ENCODE measurements at places on chromosomes 13 and 19.

- no peak for DNase-seq
These were observed 1348.0 kb upstream of the PRR20A start for GRCh38 chr13:55792544-55793193.

DNA sequence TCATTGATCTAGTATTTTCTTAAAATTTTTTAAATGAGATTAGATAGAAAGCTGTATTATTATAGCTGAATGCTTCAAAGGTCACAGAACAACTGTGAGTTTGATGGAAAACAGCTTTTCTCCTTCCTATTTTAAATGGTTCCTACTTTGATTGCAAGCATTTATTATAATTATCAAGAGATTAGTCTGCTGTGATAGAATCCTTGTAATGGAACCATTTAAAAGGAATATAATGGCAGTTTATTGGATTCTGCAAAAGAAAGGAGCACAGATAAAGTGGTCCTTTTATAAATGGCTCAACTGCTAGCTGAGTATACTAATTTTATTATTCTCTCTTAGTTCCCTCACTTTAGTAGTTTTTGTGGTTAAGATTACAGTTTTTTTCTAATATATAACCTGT, 87.0 kb downstream of the MAB21L1 start:
- DNase-seq = no peak

DNA sequence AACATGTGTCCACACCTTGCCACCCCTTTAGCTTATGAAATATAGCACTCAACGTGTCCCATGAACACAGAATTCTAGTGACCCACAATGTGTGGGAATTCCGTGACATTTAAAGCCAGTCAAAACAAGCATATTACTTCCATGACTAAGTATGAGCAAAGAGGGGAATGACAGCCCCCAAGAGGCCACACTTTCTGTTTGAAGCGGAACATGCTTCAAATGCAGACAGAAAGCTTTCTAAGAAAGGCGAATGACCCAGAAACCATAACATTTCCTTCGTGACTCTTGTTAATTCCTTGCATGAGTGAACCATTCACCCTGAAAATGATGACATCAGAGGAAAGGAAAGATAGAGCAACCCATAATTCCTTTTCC, 122.0 kb upstream of the FNDC3A start:
- DNase-seq = no peak

- no peak for DNase-seq
These were observed 24.1 kb upstream of the PEG3 start for GRCh38 chr19:56864443-56865125.

DNA sequence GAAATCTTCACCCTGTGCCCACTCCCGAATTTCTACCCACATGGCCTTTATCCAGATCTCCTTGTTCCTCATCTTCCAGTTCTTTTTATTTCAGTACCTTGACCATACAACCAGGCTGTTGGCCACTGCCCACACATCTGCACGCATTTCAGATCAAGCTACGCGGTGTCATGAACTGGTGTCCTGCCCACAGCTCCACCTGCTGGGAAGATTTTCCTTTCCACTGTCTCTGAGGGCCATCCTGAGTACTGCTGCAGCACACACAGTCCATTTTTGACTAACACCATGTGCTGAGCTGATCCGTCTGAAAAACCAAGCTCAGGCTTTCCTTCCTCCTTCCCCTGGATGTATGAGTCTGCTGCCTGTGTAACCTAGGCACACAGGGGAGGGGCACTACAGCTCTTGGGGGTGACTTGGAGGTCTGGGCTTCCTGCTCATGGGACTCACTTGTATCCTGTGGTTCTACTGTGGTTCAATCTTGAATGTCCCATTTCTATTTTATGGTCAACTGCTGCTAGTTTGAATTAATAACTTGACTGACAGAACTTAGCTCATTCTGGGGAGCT, 71.9 kb downstream of the WASF3 start:
- DNase-seq = no peak

DNA sequence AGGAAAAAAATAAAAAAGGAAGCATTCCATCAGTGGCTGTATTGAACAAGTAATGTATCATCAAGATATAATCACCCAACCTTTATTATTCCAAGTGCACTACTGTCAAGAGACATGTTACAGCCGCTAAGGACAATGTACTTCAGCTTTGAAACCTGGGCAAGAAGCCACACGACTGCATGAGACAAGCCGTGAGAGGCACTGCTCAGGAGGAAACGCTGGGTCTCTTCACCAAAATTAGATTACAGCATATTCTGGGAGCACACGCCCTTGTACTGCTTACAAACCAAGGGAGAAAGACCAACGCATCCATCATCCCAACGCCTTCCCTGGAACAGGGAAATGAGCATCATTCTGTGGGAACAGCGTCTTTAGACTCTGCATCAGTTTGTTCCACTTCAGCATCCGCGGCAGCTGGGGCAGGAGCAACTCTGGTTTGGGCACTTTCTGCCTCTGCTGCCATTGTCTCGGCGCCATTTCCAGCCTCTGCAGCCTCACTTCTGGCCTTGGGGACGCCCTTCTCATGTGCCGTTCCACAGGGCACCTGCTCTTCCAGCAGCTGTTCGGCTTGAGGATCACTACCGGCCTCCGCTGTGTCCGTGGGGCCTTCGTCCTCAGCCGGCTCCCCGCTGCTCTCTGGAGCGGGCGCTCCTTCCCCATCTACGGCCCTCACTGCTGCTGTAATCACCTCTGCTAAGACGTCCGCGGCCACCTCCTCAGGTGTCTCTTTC, 22.4 kb upstream of the BRD4 start:
- DNase-seq = no peak

- no peak for DNase-seq
These were observed at the start of gene ADPRHL1 for GRCh38 chr13:113452942-113453901. Gene ADPRHL1 (minus strand): TSS chr13:113453488. CDS start chr13:113453437, 51 bp downstream.

GRCh38 chr19:29579308-29579910, 26.7 kb upstream of the POP4 start:
- DNase-seq = no peak

- no peak for DNase-seq
These were observed 1636.1 kb downstream of the SLITRK5 start for GRCh38 chr13:89307278-89307677.

- no peak for DNase-seq
These were observed 227.1 kb upstream of the KLF12 start for GRCh38 chr13:74361274-74361673.

- DNase-seq = no peak
These were observed 15.7 kb upstream of the F7 start for GRCh38 chr13:113089693-113090414.

DNA sequence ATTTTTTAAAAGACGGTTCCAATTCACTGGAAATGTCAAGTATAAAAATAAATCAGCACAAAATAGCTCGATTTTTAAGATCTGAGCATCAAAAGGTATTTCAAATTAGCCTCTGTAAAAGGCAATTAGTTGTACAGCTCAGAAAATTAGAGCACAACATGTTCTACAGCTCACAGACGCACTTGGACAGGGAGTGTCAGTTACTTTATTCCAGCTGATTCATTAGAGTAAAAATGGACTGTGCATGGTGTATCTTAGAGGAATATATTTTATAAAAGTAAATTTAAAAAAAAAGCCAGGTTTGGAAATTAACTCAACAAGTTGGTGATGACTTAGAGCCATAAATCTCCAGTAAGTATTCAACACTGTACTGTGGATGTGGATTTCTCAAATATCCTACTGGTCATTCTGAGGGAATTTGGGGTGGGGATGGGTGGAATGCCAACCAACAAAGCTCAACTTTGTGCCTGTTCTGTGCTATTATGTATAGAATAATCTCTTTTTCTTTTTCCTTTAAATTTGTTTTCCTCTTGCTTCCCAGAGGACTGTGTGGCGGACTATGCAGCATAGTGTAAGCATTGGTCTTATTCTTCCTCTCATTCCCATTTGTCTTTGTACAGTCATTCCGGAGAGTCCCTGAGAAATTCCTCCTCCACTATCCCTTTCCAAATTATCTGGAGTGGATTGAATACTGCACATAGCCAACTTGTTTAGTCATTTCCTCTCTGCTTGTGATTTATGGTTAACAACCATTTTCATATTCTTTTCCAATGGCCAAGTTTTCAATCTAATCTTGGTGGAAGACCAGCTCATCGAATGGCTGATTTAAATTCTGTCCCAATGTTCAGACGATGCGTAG, 169.3 kb downstream of the DCT start:
- DNase-seq = no peak

DNA sequence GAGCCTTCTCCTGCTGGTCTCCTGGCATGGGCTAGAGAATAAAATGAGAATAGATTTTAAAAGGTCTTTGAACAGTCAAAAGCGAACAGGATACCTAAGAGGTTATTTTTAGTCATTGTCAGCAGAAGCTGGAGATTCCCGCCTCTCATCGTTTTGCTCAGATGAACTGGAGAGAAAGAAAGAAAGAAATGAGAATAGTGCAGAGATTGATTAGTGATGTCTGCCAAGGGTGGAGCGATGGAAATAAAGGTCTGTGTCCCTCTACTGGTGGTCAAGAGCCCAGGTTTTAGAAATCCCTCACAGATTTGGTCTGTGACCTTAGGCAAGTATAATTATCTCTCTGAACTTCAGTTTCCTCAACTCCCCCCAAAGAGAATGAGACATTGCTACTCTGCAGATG, 5.3 kb downstream of the NCAN start:
- no peak for DNase-seq

DNA sequence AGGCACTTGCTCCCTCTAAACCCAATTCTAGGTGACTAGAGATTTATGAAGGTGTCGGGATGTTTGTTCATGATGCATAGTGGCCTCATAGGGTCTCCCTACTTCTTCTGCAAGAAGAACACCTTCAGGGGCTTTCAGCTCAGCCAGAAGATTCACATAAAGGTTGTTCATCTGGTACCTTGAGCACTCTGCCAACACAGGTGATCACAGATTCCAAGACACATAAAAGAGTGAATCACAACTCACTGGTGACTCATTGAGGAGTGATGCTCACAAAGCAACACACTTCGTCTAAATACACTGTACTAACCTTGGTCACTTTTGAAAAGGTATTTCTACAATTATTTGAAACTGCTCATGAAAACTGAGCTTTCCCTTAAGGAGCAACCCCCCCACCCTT, 6.8 kb upstream of the ZNF324 start:
- no peak for DNase-seq

- DNase-seq = no peak
These were observed 733 bp upstream of the ENOX1 start for GRCh38 chr13:43787518-43787891.

- no peak for DNase-seq
These were observed 5.5 kb downstream of the ZBTB7A start for GRCh38 chr19:4061178-4061682.

DNA sequence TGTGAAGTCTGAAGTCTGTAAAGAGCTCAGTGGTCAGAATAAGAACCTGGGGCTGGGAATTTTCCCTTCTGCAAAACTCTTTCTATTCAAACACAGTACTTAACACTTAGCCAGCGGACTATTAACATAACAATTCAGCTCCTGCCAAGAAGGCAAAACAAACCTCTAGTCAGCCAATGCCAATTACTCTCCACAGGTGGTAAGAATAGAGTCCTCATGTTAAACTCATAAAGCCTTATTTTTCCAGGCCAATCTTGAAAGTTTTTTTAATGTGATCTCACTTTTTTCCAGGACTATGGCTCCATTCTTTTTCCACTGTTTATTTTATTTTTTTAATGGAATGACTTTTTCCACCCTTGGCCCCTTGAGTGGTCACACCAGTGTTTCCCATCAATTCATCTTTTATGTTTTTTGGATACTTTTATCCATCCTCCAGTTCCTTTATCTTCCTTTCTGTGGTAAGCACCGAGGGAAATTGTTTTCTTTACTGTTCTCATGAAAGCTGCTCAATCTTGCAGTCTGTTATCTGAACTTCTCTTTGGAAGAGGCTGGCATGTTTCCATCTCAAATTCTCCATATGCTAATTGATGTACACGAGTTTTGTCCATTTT, 217.3 kb downstream of the LHFPL6 start:
- DNase-seq = no peak

- no peak for DNase-seq
These were observed 133.4 kb upstream of the PEG3 start for GRCh38 chr19:56973713-56974555.

GRCh38 chr19:56617531-56617930, 22.4 kb downstream of the ZNF71 start:
- DNase-seq = no peak

DNA sequence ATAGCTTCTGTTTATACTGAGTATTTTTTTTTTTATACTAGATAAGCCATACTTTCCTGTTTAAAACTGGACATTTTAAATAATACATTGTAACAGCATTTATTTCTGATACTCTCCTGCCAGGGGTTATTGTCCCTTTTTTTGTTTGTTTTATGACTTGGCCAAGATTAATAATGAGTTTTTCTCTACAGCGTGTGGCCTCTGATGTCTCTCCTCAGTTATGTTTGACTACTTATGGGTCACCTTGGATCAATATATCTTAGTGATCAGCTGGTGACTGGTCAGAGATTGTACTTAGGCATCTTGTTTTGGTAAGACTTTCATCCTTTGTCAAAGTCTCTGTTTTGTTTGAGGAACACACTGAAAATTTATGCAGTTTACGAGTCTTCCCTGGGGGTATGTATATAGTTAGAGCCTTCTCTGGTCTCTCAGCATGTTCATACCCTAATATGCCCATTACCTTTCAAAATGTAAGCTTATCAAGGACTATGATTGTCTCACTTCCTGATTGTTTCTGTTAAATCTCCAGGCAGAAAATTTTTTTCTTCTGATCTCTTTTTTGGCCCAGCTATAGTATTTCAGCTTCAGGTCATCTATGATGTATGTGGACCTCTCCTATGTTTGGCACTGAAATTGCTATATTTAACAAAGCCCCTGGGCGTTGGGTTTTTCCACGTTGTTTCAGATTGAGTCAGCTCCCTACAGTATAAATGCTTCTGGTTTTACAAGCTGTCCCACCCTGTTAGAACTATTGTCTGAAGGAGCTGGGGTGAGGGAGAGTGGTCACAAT, 87.9 kb downstream of the URI1 start:
- DNase-seq = no peak

DNA sequence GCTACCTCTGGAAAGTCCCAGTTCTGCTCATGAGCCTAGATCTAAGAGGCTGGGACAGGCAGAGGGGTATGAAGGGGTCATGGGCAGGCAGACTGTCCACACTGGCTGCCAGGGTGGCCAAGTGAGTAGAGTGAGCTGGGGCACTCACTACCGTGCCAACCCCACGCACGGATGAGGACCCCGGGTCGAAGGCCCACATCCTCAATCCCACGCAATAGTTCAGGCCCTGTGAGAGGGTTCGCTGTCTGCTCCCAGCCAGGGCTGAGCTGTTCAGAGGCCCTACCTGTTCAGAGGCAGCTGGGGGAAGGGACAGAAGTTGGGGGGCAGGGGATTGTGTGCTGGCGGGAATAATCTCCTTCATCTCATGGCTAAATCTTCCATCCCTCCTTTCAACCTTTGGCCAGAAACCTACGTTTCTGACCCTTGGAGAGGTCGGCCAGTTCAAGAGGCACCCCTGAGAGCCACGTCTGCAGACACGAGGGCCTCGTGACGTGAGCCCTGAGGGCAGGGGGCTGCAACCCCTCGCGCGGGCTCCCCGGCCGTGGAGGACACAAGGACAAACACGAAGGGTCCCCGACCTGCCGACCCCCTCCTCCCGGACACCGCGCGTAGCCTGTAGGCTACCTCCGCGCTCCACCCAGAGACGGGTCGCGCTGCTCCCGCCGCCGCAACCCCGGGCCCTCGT, 1.0 kb upstream of the RPS5 start:
- no peak for DNase-seq

GRCh38 chr13:105906746-105907145, 628.7 kb downstream of the EFNB2 start:
- DNase-seq = no peak
